ENCODE measurements at places on chromosomes 12 and 14. TPM values are rescaled to one million over a fixed set of nuclear protein-coding genes. Genes with fewer than 3 reads are reported as not detected.

DNA sequence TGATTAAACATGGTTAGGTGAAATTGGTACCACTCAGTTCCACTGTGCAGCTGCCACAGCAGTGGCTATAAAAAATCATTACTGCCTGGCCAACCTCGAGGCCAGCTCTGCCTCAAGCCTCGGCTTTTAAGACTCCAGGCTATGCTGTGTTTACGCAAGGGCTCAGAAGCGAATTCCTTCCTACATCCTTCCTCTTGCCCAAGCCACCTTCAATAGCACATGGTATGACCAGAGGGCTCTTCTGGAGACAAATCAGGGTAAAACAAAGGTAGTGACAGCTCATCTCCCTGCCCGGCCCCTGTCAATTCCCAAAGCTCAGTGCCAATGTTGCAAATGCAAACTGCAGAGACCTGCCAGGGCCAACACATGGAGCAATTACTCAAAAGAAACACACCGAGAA is 31.9 kb downstream of the NUAK1 start:
- DNase-seq, result no peak

DNA sequence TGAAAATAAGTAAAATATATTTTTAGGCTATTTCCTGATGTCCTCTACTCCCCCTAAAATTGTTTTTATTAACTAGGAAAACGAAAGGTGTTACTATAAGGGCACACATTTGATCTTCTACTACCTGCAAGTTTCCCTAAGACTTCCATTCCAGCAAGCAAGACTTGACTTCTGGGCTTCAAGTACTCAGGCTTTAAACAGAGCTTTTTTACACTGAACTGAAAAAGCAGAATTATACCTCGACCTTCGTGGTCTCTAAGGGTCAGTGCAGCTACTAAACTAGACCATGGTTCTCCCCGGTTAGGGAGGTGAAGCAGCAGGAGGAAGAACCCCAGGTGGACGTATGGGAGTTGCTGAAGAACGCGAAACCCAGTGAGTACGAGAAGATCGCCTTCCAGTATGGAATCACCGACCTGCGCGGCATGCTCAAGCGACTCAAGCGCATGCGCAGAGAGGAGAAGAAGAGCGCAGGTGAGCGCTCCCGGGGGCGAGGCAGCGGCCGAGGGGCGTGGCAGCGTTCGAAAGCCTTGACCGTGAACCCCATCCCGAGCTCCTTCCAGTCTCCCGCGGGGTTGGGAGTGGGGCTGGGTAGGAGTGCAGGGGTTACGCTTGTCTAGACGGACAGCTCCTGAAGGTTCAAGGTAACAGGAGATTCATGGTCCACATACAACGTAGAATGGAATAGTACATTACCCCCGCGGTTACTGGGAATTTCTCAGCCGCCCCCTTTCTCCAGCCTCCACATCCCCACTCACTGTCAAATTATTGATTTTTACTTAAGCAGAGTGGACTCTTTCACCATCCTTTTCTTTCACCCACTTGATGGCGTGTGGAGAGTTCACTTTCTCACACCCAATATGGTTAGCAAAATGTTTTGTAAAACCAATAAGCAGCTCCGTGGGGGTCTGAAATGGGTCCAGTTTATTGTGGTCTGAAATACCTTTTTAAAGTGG is 47.6 kb downstream of the MYBPC1 start:
- DNase-seq, result no peak

GRCh38 chr12:49689237-49689636 is 18.0 kb downstream of the FMNL3 start:
- no peak for DNase-seq

DNA sequence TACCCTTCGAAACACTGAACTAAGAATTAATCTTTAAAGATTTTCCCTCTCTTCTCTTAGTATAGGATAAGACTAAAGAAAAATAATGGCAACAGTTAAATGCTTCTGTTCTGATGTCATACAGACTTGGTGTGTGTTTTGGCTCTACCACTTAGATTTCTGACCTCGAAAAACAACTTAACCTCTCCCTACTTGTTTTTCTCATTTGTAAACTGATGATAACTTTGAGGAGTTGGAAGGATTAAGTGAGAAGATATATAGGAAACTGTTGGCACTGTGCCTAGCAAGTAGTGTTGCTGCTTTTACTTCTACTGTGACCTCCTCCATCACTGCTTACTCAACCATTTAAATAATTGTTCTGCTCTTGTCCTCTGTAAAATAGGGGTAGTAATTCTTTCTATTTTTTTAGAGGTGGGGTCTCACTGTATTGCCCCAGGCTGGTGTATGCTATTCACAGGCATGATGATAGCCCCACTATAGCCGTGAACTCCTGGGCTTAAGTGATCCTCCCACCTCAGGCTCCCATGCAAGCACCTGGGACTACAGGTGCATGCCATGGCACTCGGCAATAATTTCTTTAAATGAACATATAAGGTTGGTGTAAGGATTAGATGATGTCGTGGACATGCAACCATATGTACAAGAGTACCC is 22.4 kb downstream of the PALS1 start:
- no peak for DNase-seq

The GPR132 gene
- total RNA-seq, result 0.47 TPM

The C14orf93 gene
- 3.5 TPM for total RNA-seq

The PRR4 gene
- 3.9 TPM for total RNA-seq

Data from psoas muscle (tissue), 8 donors.